ENCODE measurements at places on chromosomes 16 and 17.

- DNase-seq, result no peak
Measured at GRCh38 chr17:54172096-54172984, 349.6 kb downstream of the KIF2B start.

GRCh38 chr17:19457046-19457445 lies 46.0 kb downstream of the RNF112 start:
- DNase-seq, result no peak

GRCh38 chr16:20385844-20386832 lies 18.4 kb downstream of the PDILT start:
- DNase-seq, result no peak

GRCh38 chr17:2025622-2026309 lies 632 bp upstream of the RTN4RL1 start:
- DNase-seq, result peak; percentile 37

DNA sequence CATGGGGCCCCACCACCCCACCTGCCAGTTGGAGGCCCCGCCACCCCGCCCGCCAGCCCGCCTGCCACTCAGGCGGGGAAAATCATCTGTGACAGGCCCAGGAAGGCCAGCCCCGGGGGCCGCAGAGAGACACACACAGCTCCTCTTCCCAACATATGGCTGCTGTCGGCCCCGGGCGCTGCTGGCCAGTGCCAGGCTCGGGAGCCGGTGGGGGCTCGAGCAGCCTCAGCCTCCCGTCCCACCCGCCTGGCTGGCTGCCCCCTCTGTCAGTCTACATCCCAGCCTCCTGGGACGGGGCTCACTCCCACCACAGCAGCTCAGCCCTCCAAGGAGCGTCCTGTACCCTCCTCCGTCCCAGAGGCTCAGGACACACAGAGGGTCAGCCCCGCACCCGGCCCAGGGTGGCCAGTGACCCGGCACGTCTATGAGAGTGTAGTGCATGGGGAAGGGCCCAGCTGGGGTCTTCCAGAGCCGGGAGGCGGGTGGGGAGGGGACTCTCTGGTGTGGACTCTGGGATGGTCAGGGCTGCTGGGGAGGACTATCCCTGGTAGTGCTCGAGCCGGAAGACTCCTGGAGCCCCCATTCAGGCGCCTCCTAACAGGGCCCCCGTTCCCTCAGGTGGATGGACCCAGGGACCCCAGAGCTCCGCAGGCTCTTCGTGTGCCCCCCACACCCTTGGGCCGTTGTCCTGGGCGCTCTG lies 3.6 kb upstream of the PRR35 start:
- DNase-seq, result no peak

DNA sequence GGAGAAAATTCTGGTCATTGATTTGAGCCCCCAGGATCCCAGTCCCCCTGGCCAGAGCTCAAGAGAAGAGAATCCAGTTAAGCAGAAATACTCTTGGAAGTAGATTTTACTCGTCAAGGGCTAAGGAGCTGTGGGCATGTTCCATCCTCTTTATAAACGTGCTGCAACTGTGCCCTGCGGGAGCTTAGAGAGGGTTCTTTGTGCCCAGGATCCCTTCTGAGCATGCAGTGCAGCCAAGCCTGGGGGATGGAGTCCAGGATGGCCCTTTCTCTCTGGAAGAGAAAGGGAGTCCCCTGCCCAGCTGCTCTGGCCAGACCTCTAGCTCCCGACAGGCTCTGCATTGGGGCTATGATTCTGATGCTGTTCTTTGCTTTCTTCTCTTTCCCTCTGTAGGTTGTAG lies 9.5 kb upstream of the LGALS9 start:
- DNase-seq, result no peak

DNA sequence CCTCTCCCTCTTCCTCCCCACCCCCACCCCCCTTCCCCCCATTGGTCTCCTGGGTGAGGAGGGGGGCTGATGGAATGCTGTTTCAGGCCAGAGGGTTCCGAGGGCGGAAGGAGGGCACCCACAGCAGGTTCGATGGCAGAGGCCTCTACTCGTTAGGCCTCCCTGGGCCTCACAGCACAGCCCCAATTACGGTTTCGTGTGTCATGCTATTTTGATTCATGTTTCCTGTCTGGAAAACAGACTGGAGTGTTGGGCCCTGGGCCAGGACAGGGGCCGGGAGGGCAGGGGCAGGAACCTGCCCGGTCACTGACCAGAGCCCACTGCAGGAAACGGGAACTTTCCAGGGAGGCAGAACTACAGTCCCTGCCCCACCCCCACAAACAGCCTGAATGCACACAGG lies 138.2 kb downstream of the C16orf95 start:
- DNase-seq, result no peak

DNA sequence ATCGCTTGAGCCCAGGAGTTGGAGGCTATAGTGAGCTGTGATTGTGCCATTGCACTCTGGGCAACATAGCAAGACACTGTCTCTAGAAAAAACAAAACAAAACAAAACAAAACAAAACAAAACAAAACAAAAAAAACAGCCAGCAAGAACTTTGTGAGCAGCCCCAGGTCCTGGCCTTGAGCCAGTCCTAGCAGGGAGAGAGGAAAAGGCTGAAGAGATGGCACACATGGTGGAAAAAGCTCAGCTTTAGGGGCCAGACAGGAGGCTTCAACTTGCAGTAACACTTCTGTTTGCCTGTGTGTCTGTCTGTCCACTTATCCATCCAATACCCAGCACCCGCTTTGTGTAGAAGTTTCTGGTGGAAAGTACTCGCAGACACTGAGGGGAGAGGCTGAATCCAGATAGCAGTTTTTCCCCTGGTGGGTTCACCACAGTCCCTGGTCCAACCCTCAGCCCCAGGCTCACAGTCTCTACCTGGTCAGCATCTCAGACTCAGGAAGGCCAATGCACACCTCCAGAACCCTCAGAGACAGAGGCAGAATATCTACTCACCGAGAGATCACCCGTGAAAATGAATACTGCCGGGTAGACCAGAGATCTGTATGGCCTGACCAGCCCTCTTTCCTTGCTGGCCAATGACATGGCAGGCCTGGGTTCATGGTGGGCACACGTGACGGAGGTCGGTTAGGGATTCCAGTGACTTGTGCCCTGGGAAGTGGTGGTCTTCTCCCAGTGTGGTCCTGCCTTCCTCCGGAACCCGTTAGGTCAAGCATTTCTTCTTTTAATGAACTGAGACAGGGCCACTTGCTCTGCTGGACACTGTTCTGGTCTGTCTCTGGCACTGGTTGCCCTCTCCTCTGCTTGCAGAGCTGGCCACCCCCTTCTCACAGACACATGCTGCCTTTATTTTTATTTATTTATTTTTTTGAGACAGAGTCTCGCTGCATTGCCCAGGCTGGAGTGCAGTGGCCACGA lies 79.5 kb upstream of the DNAJA2 start:
- no peak for DNase-seq

DNA sequence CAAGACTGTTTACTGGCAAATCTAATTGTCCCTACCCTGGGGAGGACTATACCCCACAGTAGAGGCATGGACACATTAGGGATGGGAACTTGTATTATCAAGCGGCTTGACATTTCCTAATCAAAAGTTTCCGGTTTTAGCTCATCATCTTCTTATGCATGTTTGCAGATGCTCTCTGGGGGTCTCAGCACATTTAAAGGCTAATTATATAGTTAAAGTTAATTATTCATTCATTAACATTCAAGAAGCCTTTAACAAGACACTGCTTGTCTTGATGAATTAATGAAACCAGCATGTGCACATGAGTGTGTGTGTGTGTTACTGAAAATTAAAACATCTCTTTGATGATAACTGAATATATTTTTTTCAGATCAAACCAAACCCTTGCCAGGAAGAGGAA lies 377.1 kb downstream of the GRIN2A start:
- no peak for DNase-seq

DNA sequence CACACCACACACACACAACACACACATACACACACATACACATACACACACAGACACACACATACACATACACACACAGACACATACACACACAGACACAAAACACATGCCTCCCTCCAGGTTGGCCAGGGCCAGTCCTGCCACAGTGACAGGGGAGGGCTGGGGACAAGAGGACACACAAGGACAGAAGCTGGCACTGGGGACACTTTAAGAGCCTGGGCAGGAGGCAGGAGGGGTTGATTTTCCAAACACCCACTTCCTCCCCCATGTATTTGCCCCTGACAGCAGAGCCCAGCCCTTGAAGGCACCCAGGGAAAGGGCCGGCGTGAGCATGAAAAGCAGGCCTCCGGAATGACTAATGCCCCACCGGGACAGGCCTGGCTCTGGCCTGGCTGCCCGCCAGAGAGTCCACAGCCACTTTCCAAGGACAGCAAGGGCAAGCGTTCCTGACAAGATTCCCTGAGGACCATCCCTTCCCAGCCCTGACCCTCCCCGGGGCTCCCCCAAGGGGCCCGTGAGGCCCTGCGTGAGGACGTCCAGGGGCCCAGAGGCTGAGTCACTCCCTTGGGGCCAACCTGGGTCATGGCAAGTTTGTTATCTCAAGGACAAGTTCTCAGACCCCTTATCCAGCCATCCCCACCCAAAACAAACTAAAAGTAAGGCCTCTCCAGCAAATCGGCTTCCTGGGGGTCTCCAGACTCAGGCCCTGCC lies 235.6 kb downstream of the ZNF423 start:
- no peak for DNase-seq

- DNase-seq, result no peak
Measured at GRCh38 chr16:11349599-11350276, 4.5 kb downstream of the RMI2 start.

- no peak for DNase-seq
Measured at GRCh38 chr17:61770043-61770442, 93.3 kb downstream of the BRIP1 start.

GRCh38 chr17:9644910-9645751 lies at the start of gene USP43:
TSS of gene USP43 (plus strand) at chr17:9645517. CDS start at chr17:9645633, 116 bp downstream.
- DNase-seq, result no peak

GRCh38 chr17:76539631-76540271 lies at the start of gene PRCD:
TSS of gene PRCD (plus strand) at chr17:76540044. CDS start at chr17:76540142, 98 bp downstream.
- DNase-seq, result no peak

- no peak for DNase-seq
Measured at GRCh38 chr16:80812593-80812992, 8.2 kb upstream of the CDYL2 start.

- no peak for DNase-seq
Measured at GRCh38 chr16:28237754-28238357, 26.1 kb upstream of the XPO6 start.

DNA sequence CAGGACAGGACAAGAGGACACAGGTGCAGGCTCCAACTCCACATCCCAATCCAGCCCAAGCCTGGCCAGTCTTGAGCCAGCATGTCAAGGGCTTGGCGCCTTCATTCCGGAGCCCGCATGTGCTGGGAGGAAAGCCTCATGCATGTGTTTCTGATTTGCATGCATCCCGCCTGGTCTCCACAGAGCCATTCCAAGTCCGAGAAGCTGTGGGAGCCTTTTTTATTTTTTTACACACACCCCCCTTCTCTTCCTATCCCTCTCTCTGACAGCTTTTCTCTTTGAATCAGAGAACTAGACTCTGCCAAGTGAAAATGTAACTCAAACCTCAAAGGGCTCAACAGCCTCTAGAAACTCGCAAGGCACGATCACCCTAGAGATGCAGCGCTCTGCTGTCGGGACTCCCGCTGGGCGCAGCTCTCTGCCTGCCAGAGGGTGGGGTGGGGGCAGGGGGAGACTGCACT lies 45.1 kb downstream of the NOG start:
- no peak for DNase-seq

DNA sequence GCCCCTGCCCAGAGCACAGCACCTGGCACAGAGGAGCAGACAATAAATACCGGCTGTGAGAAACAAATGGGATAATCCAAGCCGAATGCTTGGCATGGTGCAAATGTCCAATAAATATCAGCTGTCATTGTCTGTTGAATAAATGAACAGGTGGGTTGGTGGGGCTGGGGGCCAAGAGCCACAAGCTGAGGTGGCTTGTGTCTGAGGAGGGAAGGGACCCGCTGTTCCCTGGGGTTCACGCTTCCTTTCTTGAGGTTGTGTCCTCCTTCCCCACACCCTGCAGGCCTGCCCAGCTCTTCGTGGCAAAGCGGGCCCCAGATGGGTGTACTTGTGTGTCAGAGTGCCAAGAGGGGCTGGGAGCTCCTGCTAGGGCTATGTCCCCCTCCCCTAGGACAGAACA lies 38.6 kb downstream of the ARHGAP27 start:
- DNase-seq, result no peak

DNA sequence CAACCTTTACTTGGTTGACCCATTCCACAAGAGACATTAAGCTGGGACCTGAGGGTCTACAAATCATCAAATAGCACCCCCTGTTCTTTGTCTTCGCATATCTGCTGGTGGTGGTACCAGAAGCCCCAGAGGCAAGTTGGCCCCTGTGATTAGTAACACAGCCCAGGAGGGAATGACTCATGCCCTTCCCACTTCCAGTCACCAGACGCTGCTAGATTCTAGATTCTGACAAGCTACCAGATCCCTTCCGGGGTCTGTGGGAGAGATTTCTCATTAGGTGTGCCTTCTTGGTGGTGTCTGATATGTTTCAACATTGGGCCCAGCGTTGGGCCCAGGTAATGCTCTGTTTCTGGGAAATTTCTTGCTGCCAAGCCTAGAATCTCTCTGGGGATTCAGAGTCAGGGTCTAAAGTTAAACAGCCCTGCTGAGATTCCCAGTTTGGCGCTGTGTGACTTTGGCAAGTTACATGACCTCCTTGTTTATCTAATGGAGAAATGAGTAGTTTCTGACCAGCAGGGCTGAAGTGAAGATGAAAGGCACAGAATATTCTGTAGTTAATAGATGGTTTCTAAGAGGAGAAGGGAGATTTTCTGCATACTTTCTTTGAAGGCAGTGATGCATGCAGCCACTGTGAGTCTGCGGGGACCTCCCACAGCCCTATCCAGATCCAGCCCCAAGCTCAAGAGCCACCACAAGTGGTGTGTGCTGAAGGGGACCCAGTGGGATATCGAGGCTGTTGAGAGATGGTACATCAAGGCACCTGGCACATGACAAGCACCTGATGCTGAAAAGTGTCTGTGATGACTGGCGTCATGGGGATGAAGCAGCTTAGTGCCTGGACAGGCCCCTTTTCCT lies 3.9 kb downstream of the TRPV2 start:
- peak; percentile 58 for DNase-seq

GRCh38 chr16:10813099-10813455 lies 5.5 kb downstream of the TVP23A start:
- DNase-seq, result no peak
